ENCODE measurements at places on chromosomes 7 and 10. TPM values are rescaled to one million over a fixed set of nuclear protein-coding genes. Genes with fewer than 3 reads are reported as not detected.
A peak's percentile ranks its signal among the peaks of the same experiment; 100 is the strongest.

Gene AQP1
- total RNA-seq, result 18.0 TPM

Gene PLEKHS1
- not detected for total RNA-seq

Gene TMEM213
- total RNA-seq, result not detected

Gene SLC16A9
- 1.00 TPM for total RNA-seq

Gene RBP3
- total RNA-seq, result not detected

Gene CABCOCO1
- 2.4 TPM for total RNA-seq

Gene PRLHR
- not detected for total RNA-seq

DNA sequence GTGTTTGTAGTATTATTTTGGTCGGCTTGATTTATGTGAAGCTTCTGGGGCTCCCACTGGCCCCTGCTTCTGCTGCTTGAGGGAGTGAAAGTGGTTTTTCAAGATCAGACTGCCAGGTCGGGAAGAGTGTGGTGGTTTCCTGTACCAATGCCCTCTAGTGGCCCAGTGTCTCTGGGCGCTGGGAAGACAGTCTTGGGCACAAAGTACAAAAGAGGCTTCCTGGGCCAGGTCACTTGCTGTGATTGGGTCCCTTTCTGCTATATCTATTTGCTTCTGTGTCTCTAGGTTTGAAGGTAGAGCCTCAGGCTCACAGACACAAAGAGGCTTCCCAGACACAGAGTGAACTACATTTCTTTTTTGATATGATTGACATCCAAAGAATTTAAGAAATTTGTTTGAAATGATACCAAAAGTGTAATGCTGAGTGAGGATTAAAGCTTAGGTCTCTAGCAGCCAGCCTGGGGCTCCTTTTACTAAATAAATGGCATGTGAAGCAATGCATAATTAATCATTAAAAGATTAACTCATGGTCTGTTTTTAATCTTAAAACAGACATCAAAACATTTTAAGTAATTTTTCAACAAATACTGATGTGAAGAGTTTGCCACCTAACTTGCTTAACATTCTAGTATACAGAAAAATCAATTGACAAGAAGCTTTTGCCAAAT, 36.3 kb downstream of the ABCB1 start:
- no peak overlapping the region for H3K4me3 ChIP-seq
- H3K36me3 ChIP-seq, result no peaks in the 10 kb centered on the region
- H3K27ac ChIP-seq, result no peak overlapping the region
- H3K27me3 ChIP-seq, result peaks cover 16% of the 10 kb centered on the region
- DNase-seq, result no peak

GRCh38 chr10:1475771-1476454, 261.4 kb downstream of the ADARB2 start:
- no peak overlapping the region for H3K27ac ChIP-seq
- peaks cover 4% of the 10 kb centered on the region for H3K27me3 ChIP-seq
- no peaks in the 10 kb centered on the region for H3K4me1 ChIP-seq
- H3K36me3 ChIP-seq, result no peaks in the 10 kb centered on the region
- H3K4me3 ChIP-seq, result no peak overlapping the region

DNA sequence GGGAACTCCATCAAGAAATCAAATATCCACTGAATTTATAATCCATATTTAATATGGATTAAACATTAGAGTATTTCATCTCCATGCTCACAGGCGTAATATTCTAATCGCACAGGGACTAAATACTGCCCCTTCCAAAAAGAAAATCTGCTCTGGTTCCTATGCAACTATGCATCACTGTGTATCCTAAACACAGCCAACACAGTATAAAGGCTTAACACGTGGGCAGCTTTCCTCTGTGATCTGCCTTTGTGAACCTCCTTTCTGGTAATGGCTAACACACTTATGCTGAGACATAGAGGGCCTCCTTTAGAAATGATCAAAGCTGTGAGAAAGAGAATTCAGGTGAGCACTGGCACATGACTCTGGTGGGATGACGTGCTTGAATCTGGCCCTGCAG, 110.2 kb downstream of the RAB11FIP2 start:
- H3K27ac ChIP-seq, result no peak overlapping the region
- no peak overlapping the region for H3K4me3 ChIP-seq
- H3K27me3 ChIP-seq, result no peaks in the 10 kb centered on the region
- no peak for DNase-seq
- no peaks in the 10 kb centered on the region for H3K4me1 ChIP-seq

DNA sequence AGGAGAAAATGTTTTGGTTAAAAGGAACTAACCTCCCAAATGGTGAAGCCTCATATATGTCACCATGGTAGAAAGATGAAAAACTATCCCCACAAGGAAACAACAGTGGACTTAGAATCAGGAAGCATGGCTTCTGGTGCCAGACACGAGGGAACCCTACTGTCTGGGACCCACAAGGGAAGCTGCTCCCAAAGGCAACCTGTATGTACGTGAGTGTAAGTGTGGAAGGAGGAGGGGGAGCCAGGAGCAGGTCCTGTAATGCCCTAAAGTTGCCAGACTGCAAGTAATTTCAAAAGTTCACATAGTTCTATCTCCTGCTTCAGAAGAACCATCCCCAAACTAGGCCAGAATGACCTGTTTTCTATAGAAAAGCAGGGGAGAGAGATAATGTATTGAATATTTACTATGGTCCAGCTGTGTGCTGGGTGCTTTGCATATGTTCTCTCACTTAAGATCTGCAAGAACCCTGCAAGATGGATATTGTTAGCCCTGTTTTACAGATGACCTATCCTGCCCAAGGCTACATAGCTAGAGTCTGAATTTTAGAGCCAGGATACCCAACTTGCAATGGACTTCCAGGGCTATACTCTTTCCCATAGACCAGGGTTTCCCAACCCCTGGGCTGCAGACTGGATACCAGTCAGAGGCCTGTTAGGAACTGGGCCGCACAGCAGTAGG, 19.2 kb downstream of the DUSP5 start:
- no peak for DNase-seq
- no peak overlapping the region for H3K4me3 ChIP-seq
- peaks cover 8% of the 10 kb centered on the region for H3K4me1 ChIP-seq
- H3K27me3 ChIP-seq, result no peaks in the 10 kb centered on the region

DNA sequence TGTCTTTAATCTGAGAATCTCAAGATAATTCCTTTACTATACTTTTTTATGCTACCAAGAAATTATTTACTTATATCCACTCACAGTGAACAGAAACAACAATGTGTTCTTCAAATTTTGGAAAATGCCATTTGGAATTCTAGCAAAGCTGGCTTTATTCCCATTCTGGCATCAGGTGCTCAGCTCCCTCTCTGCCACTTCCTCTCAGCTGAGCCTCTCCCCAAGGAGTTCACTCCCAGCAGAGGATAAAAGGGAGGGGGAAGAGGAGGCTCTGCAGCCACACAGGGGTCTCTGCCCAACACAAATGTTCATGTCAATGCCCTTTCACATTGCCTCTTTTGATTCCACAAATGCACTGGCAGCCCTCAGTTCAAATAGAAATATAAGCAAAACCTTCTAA, 116.9 kb downstream of the CPEB3 start:
- H3K27me3 ChIP-seq, result no peaks in the 10 kb centered on the region
- H3K4me3 ChIP-seq, result no peak overlapping the region
- H3K36me3 ChIP-seq, result peaks cover 1% of the 10 kb centered on the region
- DNase-seq, result no peak

- no peak overlapping the region for H3K4me3 ChIP-seq
- H3K36me3 ChIP-seq, result peaks cover 2% of the 10 kb centered on the region
- no peaks in the 10 kb centered on the region for H3K27me3 ChIP-seq
- H3K4me1 ChIP-seq, result peaks cover 3% of the 10 kb centered on the region
- no peak overlapping the region for H3K27ac ChIP-seq
- DNase-seq, result no peak
Measured at GRCh38 chr10:129079705-129080104, 387.3 kb upstream of the MGMT start.

GRCh38 chr7:141928845-141929195, 12.6 kb downstream of the OR9A4 start:
- no peak overlapping the region for H3K27ac ChIP-seq
- H3K27me3 ChIP-seq, result no peaks in the 10 kb centered on the region
- DNase-seq, result no peak
- H3K4me3 ChIP-seq, result no peak overlapping the region
- H3K4me1 ChIP-seq, result no peaks in the 10 kb centered on the region
- no peaks in the 10 kb centered on the region for H3K36me3 ChIP-seq

DNA sequence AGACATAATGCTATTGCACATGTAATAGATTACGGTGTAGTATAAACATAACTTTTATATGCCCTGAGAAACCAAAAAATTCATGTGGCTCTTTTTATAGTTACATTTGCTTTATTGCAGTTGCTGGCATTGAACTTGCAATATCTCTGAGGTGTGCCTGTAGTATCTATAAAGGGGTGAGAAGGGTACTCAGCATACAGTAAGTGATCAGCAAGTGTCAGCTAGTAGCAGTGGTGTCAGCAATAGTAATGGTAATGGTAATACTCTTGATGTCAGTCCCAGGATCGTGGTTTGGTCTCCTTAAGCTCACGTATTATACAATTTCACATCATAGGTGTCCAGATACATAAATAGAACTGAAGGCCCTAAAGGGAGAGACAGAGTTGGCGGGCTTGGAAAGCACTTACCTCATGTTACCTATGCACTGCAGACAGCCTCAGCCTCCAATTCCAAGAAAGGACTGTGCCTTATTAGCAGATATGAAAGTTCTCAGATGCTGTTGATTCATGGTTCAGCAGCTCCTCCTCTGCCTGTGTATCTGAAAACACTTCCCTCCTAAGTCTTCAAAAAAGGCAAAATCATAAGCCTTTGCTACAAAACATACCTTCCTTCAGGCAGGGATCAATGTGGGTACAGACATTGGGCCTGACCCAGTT, 6.6 kb upstream of the GIMAP7 start:
- no peak overlapping the region for H3K4me3 ChIP-seq
- DNase-seq, result no peak
- no peaks in the 10 kb centered on the region for H3K4me1 ChIP-seq
- no peaks in the 10 kb centered on the region for H3K27me3 ChIP-seq
- H3K27ac ChIP-seq, result no peak overlapping the region
- no peaks in the 10 kb centered on the region for H3K36me3 ChIP-seq

DNA sequence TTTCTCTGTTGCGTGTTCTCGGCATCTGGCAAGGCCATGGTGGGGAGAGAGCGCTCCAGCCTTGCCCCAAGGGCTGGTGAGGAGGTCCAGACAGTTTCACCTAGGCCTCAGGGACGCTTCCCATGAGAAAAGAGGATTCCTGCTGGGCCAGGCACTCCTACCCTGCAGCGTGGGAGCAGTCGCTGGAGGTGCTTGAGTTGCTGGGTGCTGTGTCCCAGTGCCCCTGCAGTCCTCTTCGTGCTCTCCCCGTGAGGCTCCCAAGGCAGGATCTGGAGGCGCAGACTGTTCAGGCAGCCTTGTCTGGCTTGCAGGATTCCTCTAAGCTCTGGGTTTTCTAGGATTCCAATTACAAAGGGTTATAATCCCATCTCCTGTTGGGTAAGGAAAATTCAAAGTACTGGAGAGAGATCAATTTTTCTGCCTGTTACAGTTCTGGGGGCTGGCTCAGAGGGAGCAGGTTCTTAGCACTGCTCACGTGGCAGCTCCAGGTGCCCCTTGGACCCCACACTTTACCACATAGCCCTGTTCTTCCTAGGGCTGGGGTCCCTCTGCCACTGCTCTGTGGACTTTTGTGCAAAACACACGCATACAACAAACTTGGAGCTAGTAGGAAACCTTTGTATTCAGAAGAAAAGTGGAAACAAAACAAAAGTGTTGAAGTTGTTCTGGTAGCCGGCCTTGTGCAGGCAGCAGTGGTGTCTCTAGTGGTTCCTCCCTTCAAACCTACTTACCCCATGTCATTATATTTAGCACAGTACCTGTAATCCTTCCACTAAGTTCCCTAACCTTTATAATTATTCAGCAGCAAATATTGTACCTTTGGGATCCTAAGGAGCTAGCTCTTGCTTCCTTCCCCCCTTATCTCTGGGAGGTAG, 60.5 kb downstream of the CCNY start:
- no peak overlapping the region for H3K4me3 ChIP-seq
- no peaks in the 10 kb centered on the region for H3K27me3 ChIP-seq
- peaks cover 42% of the 10 kb centered on the region for H3K4me1 ChIP-seq

DNA sequence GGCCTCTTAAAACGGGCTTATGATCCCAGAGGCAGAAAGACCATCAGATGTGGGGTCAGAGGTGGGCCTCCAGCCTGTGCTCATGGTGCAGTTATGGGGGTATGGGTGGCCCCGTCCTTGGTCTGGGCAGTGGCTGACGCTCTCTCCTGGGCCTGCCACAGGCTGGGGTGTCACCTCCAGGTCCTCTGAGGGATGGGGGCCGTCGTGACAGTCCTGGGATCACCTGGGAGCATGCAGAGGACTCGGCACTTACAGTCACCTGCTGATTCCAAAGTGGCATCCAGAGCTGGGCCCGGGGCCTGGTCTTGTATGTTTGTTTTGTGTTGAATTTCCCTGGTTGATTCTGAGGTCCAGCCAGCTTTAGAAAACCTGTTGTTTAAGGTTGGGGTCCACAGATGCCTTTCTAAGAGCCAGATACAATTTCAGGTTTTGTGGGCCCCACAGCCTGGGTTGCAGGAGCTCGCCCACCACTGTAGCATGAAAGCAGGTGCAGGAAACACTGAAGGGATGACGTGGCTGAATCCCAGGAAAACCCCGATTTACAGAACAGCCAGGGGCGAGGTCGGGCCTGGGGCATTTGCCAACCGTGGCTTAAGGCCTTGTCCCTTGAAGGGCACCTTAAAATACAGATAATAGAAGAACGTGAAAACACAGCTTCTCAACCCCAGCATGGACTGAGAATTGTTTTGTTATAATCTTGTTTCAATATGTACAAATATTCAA, 170.7 kb upstream of the PPP2R2D start:
- peak; percentile 58 for DNase-seq
- H3K4me3 ChIP-seq, result no peak overlapping the region
- H3K36me3 ChIP-seq, result no peaks in the 10 kb centered on the region

DNA sequence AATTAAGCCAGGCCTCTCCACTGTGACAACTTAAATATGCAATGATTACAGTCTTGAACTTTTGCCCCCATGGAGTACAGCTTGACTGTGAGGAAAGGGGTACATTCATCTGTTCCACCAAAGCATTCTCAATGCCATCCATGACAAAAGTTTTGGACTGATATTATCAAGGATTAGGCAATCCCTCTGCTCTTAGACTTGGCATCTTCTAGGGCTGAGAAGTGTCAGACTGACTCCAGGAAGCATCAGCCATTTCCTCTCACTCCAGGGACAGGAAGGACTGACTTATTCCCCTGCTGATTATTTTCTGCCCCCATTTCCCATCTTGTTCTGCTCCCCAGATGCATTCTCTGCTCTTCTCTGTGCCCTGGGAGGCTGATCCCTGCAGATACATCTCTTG, 69.7 kb downstream of the ZNF365 start:
- H3K27me3 ChIP-seq, result no peaks in the 10 kb centered on the region
- no peak overlapping the region for H3K27ac ChIP-seq
- DNase-seq, result no peak
- peaks cover 19% of the 10 kb centered on the region for H3K4me1 ChIP-seq
- no peaks in the 10 kb centered on the region for H3K36me3 ChIP-seq
- H3K4me3 ChIP-seq, result no peak overlapping the region

DNA sequence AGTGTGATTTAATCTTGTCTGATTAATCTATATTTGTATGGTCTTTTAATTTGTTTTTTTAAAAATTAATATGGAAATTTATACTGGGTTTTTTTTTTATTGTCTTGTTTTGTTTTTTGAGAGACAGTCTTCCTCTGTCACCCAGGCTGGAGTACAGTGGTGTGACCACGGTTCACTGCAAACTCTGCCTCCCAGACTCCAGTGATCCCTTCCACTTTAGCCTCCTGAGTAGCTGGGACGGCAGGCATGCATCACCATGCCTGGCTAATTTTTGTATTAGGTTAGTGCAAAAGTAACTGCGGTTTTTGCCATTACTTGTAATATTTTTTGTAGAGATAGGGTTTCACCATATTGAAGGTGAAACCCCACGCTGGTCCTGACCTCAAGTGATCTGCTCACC, 73.1 kb downstream of the TET1 start:
- H3K27ac ChIP-seq, result no peak overlapping the region
- H3K4me3 ChIP-seq, result no peak overlapping the region
- no peaks in the 10 kb centered on the region for H3K27me3 ChIP-seq
- H3K4me1 ChIP-seq, result peaks cover 35% of the 10 kb centered on the region
- H3K36me3 ChIP-seq, result peaks cover 11% of the 10 kb centered on the region
- DNase-seq, result no peak

Measured in chondrocyte (in vitro differentiated cells).